Psoas muscle (tissue), 8 donors: ENCODE measurements at places on chromosomes 13 and 19.
A peak's percentile ranks its signal among the peaks of the same experiment; 100 is the strongest.

DNA sequence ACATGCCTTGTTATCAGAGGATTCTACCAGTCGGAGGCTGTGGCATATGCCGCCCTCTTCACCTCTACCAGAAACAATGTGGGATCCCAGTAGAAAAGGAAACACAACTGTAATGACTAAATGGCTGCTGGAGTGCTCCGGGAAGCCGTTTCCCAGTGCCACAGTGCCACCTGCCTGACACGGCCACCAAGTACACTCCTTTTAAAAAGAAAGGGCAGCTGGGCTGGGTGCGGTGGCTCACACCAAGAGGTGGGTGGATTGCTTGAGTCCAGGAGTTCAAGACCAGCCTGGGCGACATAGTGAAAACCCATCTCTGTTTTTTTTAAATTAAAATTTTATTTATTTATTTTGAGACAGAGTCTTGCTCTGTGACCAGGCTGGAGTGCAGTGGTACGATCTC is 67.3 kb downstream of the TRPM4 start:
- peak; percentile 37 for DNase-seq

DNA sequence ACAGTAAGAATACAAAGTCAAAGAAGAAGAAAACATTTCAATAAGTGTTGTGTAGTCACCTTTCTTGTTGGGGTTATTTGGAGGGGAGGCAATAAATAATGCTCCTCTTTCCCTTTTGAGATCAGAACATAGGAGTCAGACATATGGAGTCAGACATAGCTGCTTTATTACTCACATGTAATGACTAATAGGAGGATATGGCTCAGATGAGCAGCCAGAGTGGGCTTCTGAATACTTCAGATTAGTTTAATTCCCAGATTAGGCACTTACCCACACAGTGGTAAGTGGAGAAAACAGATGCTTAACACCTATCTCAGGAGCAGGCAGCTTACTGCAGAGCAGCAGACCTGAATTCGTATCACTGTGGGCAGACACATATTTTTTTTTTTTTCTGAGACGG is 31.7 kb upstream of the C1QTNF9B start:
- no peak for DNase-seq

- peak; percentile 78 for DNase-seq
Measured at GRCh38 chr13:106533101-106533942, 2.1 kb downstream of the EFNB2 start.

- DNase-seq = no peak
Measured at GRCh38 chr13:99370481-99371275, 63.5 kb upstream of the GPR183 start.

DNA sequence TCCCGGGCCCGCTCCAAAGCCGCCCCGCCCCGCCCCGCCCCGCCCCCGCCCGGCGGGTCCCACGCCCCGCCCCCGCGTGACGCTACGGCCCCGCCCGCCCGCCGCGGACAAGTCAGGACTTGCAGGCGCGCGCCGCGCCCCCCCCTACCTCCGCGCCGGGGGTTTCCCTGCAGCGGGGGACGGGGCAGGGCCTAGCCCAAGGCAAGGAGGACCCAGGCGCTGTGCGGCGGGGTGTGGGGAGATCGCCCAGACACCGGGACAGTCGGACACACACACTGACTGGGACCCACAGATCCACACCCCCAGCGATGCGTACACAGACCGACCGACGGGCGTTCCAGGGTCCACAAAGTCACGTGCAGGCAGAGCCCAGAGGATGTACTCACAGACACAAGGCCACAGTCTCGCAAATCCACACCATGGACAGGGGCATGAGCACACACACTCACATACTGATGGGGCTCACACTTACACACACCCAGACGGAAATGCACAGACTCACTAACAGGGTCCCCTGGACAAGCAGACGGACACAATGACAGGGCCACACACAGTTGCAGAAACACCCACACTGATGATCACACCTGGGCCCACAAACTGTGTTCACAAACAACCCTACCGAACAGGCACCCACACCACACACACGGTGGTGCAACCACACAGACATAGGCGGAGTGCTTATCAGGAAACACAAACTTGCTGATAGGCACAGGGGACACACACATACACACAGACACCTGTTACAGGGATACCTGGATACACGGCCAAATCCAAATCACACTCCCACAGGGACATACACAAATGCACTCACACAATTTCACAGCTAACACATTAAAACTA is 436 bp upstream of the BBC3 start:
- peak; percentile 94 for DNase-seq

DNA sequence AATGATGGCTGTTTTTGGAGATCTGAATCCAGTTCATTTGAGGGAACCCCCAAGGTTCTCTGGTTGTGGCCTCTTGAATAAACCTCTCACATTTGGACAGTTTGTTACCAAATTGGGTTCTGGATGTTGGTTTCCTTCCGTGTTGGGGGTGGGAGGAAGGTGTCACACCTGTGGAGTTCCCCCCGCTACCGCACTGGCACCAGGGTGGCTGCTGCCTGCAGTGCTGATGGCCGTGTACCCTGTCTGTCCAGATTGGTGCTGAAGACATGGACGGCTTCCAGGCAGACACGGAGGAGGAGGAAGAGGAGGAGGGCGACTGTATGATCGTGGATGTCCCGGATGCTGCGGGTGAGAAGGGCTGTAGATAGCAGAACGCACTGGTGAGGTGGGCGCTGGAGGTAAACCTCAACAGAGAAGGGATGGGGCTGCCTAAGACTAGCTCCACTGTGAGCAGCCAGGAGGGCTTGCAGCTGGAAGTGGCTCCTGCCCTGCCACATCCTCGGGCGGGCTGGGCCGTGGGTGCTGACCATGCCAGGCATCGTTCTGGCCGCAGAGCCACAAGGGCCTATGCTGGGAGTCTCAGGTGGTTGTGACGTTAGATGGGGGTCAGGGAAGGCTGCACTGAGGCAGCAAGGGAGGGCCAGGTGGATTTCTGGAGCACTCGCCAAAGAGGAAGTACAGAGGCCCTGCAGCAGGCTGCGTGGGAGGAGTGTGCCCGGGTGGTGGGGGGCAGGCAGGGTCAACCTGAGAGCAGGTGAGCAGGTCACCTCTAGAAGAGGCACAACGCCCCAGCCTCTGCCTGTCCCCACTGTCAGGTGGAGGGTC is 15.4 kb downstream of the UBXN6 start:
- DNase-seq = no peak

DNA sequence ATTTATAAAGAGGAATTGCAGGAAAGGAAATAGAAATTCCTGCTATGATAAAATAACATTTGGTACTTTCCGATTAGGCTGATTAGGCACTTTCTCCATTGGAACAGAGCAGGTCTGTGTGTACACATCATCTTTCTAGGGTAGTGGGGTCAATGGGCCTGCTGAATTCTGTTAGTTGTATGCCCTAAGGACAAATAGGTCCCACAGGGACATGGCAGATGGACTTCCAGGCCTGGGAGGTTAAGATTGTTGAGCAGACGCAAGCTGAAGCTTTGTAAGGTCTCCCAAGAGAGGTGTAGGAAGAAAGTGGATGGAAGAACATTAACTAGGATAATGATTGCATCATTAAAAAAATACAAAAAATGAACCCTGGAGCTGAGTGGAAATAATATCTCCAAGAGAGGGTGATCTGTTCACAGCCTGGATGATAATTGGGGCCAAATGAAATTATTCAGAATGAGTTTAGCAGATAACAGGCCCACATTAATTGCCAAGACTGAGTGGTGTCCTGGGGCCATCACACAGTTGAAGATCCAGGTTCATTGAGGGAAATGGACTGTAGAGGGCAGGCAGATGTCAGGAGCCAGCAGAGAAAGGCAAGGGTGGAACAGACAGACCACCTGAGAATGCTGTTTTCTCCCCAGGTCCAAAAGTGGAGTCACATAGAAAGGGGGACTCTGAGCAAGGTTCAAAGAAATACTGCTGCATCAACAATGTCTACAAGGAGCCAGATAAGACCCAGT is 215.1 kb downstream of the DNAJC15 start:
- no peak for DNase-seq

GRCh38 chr19:19535311-19536191 is 2.5 kb upstream of the CILP2 start:
- no peak for DNase-seq

- no peak for DNase-seq
Measured at GRCh38 chr13:72316716-72317115, 410.7 kb downstream of the MZT1 start.

- DNase-seq = no peak
Measured at GRCh38 chr13:101190337-101190736, 226.0 kb downstream of the NALCN start.

GRCh38 chr19:4140237-4140711 is 13.2 kb upstream of the CREB3L3 start:
- no peak for DNase-seq

DNA sequence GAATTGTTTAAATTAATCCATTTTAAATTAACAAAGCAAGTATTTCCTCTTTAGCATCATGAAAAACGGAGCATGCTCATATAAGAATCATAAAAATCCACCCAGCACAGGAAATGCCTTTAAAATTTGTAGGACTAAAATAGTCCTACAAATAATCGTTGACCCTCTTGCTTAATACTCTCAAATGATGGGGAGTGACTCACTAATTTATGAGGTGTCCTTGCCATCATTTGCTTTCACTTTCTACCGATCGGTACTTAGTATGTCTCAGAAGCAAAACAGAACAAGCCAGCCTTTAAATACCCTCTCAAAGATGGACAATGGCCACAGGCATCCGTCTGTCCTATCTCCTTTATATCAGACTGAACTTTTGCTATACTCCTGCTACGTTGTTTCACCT is 97.2 kb downstream of the SUCLA2 start:
- no peak for DNase-seq

GRCh38 chr13:85995788-85996418 is 196.7 kb upstream of the SLITRK6 start:
- no peak for DNase-seq

- DNase-seq = no peak
Measured at GRCh38 chr19:11198175-11198534, 810 bp upstream of the KANK2 start.
